ENCODE measurements at places on chromosomes 11 and 22.

DNA sequence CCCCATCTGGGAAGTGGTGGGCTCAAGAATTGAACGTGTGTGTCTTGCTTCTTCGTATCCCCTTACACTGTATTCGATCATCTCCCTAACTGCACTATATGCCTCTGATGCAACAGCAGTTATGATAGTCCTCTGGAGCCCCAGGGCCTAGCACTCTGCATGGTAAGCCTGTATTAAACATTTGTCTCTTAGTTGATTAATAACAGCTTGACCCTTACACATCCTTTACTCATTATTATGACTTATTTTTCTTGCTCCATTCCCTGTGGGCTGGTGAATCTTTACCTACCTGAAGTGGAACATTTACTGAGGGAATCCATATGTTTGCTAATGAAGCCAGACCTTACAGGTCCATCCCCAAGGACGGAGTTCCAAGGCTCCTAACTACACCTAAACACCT, 5.6 kb downstream of the STX3 start:
- no peak for DNase-seq

DNA sequence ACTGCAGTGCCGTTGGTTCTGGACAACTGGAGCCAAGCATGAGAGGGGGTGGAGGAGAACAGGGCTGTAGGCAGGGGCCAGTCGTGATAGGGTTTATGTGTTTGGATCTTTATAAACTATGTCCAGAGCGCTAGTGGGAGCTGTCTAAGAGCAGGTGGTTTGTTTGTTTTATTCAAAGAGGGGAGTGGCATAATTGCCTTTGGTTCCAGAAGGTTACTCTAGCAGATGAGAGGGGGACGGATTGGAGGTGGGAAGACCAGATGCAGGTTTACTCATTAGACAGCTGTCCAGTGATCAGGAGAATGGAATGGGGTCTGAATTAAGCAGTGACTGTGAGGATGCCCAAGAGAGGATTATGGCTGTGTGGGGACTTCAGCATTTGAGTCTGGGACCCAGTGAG, 109.3 kb upstream of the TBCEL start:
- no peak for DNase-seq

DNA sequence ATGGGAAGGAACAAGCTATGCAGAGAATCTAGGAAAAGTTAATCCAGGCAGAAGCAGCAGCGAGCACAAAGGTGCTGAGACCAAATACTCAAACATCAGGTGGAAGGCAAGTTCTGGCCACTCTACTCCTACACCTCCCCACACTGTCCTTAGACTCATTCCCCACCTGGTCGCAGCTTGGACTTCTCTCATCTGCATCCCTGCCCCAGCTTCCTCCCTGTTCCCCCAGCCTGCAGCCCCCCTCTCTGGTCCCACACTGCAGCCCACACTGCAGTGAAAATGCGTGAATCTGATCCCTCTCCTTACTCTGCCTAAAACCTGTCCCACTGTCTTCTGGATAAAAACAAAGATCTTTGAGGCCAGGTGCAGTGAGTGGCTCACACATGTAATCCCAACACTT, 9.1 kb downstream of the TPBGL start:
- DNase-seq: no peak

DNA sequence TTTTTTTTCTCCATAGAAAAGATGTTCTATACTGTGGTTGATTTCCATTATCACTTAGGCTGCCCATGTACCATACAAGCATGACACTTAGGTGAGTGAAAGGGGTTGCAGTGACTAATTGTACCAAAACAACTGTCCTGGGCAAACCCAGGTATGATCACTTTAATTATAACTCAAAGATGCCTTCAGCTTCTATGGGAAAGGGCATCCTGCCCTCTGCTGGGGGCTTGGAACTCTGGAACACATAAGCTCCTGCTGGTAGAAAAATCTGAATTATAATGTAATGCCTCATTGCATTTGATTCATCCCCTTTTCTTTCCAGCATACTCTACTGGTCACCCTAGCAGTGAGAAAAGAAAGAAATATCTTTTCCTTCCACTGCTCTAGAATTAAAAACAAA, 206.3 kb downstream of the DDX10 start:
- DNase-seq: no peak

Measured in progenitor cell of endocrine pancreas (in vitro differentiated cells).